ENCODE measurements at places on chromosomes 1 and 21.
A peak's percentile ranks its signal among the peaks of the same experiment; 100 is the strongest.

GRCh38 chr1:204703826-204704612 lies 18.5 kb upstream of the LRRN2 start:
- DNase-seq = no peak

GRCh38 chr1:52237430-52237829 lies 95.5 kb downstream of the ZFYVE9 start:
- DNase-seq = peak; percentile 9

DNA sequence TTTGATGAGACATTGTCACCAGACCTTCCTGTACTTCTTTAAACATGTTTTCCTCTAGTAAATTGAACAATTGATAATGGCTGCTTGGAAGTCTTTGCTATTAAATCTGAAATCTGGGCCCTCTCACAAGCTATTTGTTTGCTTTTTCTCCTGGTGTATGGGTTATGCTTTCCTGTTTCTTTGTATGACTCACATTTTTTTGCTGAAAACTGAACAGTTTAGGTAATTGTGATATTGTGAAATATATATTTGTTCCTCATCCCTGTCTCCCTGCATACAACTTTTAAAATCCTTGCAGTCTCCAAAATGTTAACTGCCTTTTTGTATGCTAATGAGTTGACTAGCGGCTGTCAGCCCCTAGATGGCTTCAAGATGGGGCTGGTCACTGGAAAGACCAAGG lies 61.6 kb downstream of the MAP3K21 start:
- DNase-seq = no peak

DNA sequence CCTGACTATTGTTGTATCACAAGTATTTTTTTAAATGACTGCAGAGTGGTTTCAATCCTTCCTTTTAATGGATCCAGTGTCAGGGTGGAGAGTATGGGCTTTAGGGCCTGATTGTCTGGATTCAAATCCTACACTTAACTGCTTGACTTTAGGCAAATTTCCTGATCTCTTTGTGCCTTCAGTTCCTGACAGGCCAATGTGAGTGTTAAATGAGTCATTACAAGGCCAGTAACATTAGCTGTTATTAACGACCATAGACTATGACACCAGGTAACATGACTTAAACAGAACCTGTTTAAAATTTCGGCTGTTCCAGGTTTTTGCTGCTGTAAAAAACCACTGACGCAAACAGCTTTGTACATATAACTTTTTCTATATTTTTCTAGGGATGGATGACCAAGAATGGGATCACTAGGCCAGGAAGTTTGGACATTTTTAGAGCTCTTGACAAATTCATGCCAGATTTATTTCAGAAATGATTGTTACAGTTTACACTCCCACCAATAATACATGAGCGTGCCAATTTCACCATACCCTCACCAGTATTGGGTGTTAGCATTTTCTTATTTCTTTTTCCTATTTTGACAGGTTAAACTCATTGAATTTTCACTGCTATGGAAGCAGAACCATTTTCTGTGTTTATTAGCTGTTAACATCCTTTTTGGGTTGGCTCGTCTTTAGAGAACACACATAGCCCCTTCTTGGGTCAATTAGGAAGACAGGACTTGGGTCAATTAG lies 11.3 kb downstream of the ZNF362 start:
- DNase-seq = no peak

- no peak for DNase-seq
Observed at GRCh38 chr1:11746795-11747487, 11.0 kb downstream of the AGTRAP start.

DNA sequence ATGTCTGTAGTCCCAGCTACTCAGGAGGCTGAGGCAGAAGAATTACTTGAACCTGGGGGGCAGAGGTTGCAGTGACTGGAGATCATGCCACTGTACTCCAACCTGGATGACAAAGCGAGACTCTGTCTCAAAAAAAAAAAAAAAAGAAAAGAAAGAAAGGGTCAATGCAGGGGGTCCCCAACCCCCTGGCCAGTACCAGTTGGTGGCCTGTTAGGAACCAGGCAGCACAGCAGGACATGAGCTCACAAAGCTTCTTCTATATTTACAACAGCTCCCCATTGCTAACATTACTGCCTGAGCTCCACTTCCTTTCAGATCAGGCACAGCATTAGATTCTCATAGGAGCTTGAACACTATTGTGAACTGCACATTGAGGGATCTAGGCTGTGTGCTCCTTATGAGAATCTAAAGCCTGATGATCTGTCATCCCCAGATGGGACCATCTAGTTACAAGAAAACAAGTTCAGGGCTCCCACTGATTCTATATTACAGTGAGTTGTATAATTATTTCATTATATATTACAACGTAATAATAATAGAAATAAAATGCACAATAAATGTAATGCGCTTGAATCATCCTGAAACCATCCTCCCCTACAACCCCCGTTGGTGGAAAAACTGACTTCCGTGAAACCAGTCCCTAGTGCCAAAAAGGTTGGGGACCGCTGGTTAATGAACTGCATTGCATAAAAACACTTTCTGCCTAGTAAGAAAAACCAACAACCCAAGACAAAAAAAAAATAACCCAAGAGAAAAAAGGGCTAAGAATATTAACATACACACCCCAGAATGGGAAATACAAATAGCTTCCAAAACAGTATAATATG lies 2.8 kb downstream of the ZBTB8OS start:
- no peak for DNase-seq

- peak; percentile 41 for DNase-seq
Observed at GRCh38 chr1:171743081-171743870, 1.4 kb upstream of the VAMP4 start.

GRCh38 chr1:29113413-29114117 lies 10.1 kb downstream of the TMEM200B start:
- DNase-seq = no peak

DNA sequence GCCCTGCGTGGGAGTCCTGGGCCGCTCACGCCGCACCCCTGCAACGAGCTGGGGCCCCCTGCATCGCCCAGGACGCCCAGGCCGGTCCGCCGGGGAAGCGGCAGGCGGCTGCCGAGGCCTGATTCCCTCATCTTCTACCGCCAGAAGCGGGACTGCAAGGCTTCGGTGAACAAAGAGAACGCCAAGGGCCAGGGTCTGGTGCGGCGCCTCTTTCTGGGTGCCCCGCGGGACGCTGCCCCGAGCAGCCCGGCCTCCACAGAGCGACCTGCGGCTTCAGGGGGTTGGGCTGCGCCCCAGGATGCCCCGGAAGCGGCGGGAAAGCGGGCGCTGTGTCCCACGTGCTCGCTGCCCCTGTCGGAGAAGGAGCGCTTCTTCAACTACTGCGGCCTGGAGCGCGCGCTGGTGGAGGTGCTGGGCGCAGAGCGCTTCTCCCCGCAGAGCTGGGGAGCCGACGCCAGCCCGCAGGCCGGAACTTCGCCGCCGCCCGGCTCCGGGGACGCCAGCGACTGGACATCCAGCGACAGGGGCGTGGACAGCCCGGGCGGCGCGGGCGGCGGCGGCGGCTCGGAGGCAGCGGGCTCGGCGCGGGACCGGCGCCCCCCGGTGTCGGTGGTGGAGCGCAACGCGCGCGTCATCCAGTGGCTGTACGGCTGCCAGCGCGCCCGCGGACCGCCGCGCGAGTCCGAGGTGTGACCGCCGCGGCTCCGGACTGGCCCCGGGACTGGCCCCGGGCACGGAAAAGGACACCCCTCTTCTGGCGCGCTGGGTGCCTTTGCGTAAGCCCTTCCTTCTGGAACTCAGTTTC lies 2.7 kb downstream of the FAM110D start:
- DNase-seq = peak; percentile 27

DNA sequence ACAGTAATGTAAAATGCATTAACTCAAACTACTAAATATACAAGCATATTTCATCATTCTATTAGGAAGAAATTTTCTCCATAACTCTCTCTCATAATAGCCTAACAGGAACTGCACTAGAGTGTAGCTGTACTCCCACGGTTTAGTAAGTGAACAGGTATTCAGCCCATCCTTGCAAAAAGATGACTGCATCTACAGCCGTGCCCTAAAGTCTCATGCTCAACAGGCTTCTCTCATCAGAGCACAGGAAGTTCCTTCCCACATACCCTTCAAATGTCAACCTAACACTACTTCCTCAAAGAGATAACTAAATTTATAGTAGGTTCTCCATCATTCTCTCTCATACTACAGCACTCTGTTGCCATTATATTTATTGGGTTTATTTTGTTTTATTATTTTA lies 251.6 kb downstream of the AKT3 start:
- peak; percentile 59 for DNase-seq

DNA sequence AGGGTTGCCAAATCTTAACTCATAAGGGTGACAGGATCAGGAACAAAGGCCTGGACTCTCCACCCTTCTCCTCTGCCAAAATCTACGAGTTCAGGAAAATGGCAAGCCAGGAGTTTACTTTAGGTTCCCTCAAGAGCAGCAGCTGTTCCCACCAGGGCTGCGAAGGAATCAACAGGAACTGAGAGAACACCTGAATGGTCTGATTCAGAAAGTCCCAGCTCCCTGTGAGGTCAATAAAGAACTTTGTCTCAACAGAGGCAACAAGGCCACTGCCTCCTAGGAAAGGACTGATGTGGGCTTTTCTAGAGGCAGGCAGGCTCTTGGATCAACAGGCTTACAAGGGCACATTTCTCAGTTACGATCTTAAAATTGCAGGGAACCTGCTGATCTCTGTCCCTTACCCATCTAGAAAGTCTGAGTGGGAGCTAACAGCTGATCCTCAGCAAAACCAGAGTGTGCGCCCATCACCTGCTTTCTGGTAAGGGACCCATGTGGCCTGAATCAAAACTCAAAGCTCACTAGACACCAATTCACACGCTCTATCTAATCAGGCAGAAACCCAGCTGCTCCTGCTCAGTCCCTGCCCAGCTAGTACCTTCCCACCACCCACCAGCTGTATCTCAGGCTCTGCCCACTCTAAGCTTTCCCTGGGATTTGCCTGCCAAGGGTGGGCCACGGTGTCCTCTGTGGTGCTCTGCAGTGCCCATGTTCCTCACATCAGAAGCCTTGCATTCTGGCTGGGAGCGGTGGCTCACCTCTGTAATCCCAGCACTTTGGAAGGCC lies 83.1 kb downstream of the CAPZB start:
- DNase-seq = no peak

DNA sequence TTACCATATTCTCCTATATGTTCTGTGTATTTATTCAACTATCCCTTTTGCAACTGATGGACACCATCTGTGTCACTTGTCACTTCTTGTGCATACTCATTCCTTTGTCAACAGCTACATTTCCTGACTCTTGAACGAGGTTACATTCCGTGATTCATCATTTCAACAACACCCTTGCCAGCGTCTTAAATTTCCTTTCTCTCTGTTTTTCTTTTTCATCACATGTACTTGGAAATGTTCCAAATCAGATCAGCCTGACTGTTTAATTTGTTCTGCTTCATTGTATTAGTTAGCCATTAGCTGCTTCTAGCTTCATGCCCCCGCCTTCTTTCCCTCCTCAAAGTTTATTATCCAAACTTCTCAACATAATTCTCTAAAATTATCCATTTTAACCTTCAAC lies 173.0 kb downstream of the ADGRL4 start:
- DNase-seq = peak; percentile 33

DNA sequence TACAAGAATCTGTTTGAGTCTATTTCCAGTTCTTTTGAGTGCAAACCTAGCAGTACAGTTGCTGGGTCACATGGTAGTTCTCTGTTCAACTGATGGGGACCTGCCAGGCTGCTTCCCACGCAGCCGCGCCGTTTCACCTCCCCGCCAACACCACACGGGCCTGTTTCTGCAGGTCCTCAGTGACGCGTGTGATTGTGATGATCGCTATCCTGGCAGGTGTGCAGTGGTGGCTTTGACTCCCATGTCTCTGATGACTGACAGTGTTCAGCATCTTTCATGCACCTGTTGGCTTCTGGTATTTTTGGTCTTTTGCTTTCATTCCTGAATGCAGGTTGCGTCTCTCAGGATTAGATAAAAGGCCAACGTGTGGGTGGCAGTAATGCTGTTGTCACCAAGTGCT lies 41.6 kb downstream of the FAAP20 start:
- DNase-seq = no peak

GRCh38 chr1:54358503-54359168 lies 47.6 kb downstream of the SSBP3 start:
- no peak for DNase-seq

- DNase-seq = no peak
Observed at GRCh38 chr1:183966487-183966886, 71.0 kb downstream of the COLGALT2 start.

DNA sequence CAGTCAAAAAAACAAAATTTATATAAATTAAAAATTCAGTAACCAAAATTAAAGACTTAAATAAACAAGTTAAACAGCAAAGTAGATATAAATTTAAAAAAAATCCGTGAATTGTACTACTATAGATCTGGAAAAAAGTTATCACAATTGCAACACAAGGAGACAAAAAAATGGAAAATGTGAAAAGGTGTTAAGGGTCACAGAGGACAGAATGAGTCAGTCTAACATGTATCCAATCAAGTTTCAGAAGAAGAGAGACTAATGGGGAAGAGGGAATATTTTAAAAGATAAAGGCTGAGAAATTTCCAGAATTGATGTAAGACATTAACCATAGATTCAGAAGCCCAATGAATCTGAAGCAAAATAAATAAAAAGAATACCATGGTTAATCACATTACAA lies 46.0 kb downstream of the USP24 start:
- DNase-seq = no peak

GRCh38 chr1:7962014-7962335 lies 464 bp downstream of the PARK7 start:
- no peak for DNase-seq

DNA sequence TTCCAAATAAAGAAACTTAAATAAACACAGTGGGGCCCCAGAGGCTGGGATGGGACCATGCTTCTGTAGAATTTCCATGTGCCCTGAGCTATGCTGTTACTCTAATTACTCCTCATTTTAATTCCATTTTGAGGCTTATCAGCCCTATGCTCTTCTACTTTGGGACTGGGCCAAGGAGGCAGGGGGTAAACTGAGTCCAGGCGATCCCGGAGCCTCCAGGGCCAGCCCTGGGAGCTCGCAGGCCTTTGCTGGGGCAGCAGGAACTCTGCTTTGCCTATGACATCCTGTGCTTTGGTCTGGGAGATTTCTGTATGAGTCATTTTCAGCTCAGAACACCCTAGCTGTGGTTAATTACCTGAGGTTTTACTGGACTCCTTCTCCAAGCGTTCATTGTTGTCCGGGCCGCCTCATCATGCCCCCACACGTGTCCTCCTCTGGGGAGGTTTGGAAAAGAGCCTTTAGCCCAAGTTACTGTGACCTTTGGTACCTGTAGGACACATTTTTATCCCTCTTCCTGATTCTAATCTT lies 95.7 kb downstream of the RHOU start:
- peak; percentile 85 for DNase-seq

GRCh38 chr21:41090981-41091380 lies 77.0 kb upstream of the BACE2 start:
- no peak for DNase-seq

GRCh38 chr21:44753357-44753756 lies 42.0 kb upstream of the TSPEAR start:
- DNase-seq = no peak

DNA sequence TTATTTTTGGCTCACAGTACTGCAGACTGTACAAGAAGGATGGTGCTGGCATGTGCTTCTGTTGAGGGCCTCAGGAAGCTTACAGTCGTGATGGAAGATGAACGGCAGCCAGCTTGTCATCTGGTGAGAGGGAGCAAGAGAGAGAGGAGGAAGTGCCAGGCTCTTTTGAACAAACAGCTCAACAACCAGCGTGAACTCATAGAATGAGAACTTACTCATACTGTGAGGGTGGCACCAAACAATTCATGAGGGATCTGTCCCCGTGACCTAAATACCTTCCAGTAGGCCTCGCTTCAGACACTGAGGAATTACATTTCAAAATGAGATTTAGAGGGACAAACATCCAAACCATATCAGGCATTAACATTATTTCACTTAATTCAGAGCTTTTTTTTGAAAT lies 84.7 kb downstream of the PKN2 start:
- no peak for DNase-seq

Data from RWPE1 (cell line).